ENCODE measurements at places on chromosomes 6 and 20.

GRCh38 chr6:98847779-98848538 is 13.6 kb downstream of the POU3F2 start:
- DNase-seq = no peak

DNA sequence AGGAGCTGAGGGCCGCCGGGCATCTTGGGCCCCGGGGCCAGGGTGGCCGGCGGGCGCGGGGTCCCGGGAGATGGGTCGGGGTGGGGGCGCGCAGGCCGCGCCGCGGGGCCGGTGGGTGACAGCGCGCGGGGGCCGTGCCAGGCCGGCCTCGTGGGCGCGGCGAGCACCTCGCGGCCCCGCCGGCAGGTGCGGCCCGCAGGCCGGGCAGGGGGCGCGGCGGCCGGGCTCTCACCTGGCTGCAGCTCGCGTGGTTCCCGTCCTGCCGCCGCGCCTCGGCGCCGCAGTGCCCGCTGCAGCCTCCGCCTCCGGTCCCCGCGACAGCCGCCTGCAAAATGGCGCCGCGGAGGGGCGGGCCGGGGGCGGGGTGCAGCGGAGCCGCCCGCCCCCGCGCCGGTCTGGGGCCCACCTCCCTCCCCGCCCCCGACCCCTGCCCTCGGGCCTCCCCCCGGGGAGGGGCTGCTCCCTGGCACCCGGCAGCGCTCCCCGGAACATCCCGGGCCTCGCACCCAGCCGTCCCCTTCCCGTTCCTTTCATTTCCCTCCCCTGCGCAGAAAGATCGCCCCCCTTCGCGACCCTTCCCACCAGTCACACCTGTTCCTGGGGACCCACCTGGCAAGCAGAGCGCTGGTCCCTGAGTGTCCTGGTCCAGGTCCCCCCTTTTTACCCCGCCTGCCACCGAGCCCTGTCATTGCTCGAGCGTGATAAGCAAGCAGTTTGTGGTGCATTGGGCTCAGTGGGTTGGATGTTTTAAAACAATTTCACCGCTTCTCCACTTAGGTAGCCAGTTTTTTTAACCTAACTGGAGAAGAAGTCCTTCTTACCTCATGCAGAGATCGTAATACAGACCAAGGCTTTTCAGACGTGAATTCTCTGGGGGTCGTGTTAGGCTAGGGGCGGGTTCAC is at the start of gene SLC23A2:
TSS of gene SLC23A2 (minus strand) at position 337 of the 903 bp plus-strand sequence. CDS start 68,948 bp downstream, outside the sequence.
- DNase-seq = peak; percentile 51

GRCh38 chr6:168452685-168453377 is 11.8 kb downstream of the SMOC2 start:
- no peak for DNase-seq

- no peak for DNase-seq
Observed at GRCh38 chr6:125868678-125869395, 78.1 kb downstream of the NCOA7 start.

GRCh38 chr20:43529457-43530153 is 22.1 kb downstream of the L3MBTL1 start:
- DNase-seq = no peak

GRCh38 chr6:1068068-1068467 is 243.8 kb upstream of the FOXQ1 start:
- DNase-seq = no peak

DNA sequence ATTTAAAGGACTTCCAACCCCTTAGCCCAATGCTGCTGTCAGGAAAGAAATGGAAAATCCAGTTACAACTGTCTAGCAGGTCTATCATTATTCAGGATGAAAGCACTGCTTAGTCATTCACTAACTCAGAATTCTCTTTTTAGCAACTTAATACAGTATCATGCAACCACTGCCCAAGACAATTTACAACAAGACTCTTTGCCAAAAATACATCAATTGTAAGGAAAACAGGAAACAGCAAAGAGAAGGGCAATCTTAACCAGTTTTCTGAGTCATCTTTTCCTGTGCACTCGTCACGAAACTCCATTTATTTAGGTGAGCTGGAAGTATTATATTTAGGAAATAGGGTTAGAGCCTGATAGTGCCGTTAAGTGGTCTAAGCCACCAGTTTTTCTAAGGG is 1197.7 kb upstream of the CITED2 start:
- no peak for DNase-seq

- no peak for DNase-seq
Observed at GRCh38 chr6:169850746-169851145, 99.3 kb downstream of the ERMARD start.

DNA sequence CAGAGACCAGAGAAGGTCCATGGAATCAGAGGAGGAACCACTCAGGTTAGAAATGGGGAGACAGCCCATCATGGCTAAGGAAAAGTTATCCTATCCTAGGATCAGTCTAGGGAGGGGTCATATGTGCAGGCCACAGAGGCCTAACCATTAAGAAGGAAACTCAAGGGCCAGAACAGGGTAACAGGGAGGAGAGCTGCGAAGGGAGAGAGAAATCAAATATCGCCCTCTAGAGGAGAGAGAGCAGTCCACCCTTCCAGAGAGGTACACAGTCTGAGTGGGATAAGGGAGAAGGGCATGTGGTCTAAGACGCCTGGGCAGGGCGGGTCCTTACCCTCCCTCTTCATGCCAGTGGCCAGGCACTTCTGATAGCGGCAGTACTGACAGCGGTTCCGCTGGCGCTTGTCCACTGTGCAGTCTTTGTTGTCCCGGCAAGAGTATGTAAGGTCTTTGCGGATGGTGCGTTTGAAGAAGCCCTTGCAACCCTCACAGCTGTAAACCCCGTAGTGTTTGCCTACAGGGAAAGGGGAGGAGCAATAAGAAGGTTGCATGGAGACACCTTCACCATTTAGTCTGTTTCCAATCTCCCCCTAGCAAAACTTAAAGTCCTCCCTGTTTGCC is 2.9 kb downstream of the RXRB start:
- DNase-seq = peak; percentile 76

GRCh38 chr6:781350-781961 is 88.5 kb upstream of the EXOC2 start:
- DNase-seq = no peak

DNA sequence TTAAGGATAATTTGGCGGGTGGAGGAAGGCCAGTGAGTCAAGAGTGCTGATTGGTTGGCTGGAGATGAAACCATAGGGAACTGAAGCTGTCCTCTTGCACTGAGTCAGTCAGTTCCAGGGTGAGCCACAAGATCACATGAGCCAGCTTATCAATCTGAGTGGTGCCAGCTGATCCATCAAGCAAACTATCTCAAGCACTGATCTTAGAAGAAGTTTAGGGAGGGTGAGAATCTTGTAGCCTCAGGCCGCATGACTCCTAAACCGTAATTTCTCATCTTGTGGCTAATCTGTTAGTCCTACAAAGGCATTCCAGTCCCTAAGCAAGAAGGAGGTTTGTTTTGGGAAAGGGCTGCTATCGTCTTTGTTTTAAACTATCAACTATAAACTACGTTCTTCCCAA is 954.3 kb downstream of the KIF16B start:
- no peak for DNase-seq

GRCh38 chr6:80182308-80182707 is 75.8 kb downstream of the BCKDHB start:
- no peak for DNase-seq

DNA sequence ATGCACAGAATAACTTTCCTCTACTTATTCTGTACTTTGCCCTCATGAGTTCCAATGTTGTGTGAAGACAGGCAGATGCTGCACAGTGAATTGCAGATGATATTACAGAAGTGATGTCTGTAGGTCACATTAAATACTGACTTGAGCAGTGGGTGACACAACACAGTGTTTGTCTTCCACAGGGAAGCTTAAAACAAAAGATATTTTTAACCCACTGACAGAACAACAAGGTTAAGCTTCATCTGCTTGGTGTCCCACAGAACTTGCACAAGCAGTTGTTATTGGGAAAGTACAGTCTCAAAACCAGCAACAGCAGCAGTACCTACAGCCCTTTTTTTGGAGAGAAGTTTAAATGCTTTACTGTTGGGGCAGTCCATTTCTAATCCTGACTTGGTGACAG is 10.5 kb downstream of the SUMO4 start:
- DNase-seq = peak; percentile 6

DNA sequence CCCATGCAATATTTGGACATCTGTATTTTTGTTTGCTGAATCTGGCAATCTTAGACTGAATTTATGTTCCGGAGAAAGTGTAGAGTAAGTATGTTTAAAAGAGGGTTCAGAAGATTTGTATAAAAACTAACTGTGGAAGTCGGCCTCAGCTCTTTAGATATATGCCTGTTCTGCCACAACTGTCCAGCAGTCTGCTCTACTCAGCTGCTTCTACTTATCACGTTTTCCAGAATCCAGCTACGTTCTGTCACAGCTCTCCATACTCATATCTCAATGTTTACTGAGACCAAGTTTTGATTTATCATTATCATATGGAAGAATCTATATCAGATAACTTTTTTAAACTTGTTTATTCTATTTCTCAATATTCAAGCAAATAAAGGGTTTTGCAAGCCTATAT is 721.3 kb downstream of the EYS start:
- DNase-seq = no peak

- DNase-seq = no peak
Observed at GRCh38 chr6:166938150-166938549, 18.2 kb downstream of the RNASET2 start.

- DNase-seq = peak; percentile 7
Observed at GRCh38 chr20:37781626-37782025, 87.8 kb downstream of the CTNNBL1 start.

DNA sequence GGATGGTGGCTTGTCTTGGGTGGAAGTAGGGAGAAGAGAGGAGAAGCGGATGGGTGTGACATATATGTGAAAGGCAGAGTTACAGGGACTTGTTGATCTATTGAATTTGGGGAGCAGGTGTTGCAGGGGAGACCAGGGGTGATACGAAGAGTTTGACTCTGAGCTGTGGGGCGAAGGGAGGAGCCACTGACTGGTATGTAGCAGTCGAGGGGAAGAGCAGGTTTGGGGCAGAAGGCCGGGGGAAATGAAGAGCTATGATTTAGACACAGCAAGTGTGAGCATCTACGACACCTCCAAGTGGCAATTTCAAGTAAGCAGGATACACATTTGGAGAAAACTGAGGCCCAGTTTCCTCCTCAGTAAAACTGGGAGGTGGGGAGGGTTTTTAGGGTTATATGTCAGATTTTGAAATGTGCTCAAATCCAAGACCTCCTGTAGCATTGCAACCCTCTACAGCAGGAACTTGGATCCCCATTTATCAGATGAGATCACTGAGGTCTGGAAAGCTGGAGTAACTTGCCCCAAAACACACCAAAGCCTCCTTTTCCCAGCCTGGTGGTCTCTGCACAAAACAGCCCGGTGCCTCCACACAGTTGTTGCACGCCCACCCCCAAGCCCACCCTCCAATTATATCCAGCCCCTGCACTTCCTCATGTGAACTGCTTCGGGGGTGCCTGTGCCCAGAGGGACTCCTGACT is 137.8 kb downstream of the PREX1 start:
- DNase-seq = no peak

GRCh38 chr6:31158863-31159855 is 770 bp downstream of the TCF19 start:
- DNase-seq = no peak

- DNase-seq = peak; percentile 23
Observed at GRCh38 chr20:37902504-37903313, at the start of gene VSTM2L. Gene VSTM2L, plus strand, starts transcription at chr20:37903127. Its CDS starts 224 bp downstream, at chr20:37903351.

- DNase-seq = no peak
Observed at GRCh38 chr20:1204576-1204975, 1.3 kb downstream of the C20orf202 start.

DNA sequence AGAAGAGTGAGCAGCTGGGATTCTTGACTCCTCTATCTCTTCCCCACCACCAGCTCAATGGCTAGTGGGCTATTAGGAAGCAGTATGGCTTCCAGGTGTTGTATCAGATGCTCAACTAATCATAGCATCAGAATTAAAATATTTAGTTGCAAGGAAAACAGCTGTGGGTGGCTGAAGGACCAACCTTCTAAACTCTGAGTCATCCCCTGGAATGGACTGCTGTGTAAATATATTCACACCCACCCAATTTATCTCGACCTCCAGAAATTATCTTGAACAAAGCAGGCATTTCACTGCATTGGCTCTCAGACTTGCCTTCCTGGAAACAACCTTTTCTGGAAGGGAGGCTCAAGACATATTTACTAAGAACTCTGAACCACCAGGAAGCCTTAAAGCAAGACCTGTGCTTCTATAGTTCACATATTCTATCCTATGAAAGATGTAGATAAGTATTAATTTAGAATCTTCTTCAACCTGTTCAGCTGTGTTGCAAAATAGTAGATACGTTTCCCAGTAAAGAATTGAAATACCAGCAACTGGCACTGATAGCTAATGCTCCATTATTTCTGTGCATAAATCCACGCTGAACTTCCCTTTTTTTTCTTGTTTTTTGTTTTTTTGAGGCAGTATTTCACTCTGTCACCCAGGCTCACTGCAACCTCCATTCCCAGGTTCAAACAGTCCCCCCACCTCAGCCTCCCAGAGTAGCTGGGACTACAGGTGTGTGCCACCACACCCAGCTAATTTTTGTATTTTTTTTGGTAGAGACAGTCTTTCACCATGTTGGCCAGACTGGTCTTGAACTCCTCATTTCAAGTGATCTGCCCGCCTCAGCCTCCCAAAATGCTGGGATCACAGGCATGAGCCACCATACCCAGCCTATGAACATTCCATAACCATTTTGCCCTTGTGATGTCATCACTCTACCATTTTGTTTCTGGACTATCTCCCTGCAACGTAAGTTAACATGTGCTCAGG is 56.9 kb upstream of the CD2AP start:
- no peak for DNase-seq

GRCh38 chr6:135938576-135939207 is 87.2 kb downstream of the PDE7B start:
- peak; percentile 28 for DNase-seq

DNA sequence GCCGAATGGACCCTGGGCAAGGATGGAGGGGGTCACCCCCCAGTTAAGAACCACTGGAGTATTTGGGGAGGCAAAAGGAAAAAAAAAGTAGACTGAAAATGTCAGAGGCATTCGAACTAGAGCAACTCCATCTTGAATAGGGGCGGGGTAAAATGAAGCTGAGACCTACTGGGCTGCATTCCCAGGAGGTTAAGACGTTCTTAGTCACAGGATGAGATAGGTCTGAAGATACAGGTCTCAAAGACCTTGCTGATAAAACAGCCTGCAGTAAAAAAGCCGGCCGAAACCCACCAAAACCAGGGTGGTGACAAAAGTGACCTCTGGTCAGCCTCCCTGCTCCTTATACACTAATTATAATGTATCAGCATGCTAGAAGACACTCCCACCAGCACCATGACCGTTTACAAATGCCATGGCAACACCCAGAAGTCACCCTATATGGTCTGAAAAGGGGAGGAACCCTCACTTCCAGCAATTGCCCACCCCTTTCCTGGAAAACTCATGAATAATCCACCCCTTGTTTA is 70.4 kb upstream of the KCNG1 start:
- DNase-seq = no peak

Measured in suppressor macrophage treated with lipopolysaccharide for 4 hours (primary cell).